Memory B cell (primary cell): ENCODE measurements at places on chromosomes 16 and 17.

GRCh38 chr17:1797323-1797722, 32.4 kb downstream of the SMYD4 start:
- no peak for DNase-seq

- DNase-seq, result no peak
These were observed 10.9 kb downstream of the HDAC5 start for GRCh38 chr17:44112284-44113280.

- no peak for DNase-seq
These were observed 23.4 kb downstream of the C1QTNF1 start for GRCh38 chr17:79047291-79047920.

- DNase-seq, result peak; percentile 17
These were observed 142.7 kb upstream of the GNAO1 start for GRCh38 chr16:56048425-56049105.

DNA sequence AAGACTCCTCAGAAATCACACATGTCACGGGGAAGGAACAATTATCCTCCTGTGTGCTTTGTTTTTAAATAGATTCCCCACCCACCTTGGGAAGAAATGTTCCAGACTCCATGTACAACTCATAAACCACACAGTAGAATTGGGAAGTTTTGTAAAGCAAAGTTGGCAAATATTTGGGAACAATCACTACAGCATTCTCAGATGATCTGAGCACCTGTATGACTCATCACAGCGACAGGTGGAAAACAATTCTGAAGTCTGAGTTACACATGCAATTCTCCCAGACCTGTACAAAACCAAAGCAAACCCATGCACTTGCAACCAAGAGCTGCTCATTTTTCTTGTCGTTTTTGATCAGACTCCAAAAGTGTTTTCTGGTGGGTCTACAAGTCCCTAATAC, 14.4 kb upstream of the MYLK3 start:
- DNase-seq, result no peak

GRCh38 chr16:17532338-17532995, 61.7 kb upstream of the XYLT1 start:
- DNase-seq, result no peak
